HCT116 (cell line): ENCODE measurements at places on chromosomes 7 and 10.

GRCh38 chr7:93359520-93360198 is 127.5 kb downstream of the VPS50 start:
- DNase-seq, result no peak

GRCh38 chr7:157682946-157683746 is 346.3 kb downstream of the DNAJB6 start:
- no peak for DNase-seq

GRCh38 chr7:135277161-135277560 is 43.5 kb downstream of the STRA8 start:
- DNase-seq, result no peak

DNA sequence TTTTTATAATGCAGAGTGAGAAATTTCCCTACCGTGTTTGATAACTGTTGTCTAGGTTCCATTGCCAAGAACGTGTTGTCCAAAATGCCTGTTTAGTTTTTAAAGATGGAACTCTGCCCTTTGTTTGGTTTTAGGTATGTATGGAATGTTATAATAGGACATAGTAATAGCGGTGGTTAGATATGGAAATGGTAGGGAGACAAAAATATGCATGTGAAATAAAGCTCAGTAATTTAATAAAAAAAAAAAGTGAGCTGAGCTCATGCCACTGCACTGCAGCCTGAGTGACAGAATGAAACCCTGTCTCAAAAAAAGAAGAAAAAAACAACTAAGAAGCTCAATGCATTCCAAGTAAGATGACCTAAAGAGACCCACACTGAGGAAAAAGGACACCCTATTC is 72.9 kb downstream of the ZNF783 start:
- DNase-seq, result no peak

GRCh38 chr7:124088590-124088989 is 55.7 kb upstream of the TMEM229A start:
- no peak for DNase-seq

- no peak for DNase-seq
Measured at GRCh38 chr7:82506702-82507101, 63.1 kb upstream of the CACNA2D1 start.
